ENCODE measurements at places on chromosomes 4 and X. TPM values are rescaled to one million over a fixed set of nuclear protein-coding genes. Genes with fewer than 3 reads are reported as not detected.

GRCh38 chrX:21408788-21409187, 34.6 kb downstream of the CNKSR2 start:
- DNase-seq: no peak

DNA sequence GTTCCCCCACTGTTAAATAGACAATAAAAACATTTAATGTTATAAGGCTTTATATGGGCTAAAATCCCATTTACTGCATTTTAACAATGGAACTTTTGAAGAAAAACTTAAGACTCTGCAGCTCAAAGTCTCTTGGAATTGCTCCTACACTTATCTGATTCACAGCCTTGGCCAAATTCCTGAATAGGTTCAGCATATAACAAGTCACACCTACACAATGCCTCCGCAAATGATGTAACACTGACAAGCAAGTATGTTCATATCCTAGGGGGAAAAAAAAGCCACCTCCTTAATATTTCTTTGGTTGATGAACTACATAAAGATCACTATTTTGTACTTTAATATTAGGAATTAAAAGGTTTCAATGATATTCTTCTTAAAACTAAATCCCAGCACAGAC, 34.5 kb downstream of the RPS6KA6 start:
- DNase-seq: no peak

GRCh38 chr4:8156617-8157016, 2.0 kb downstream of the ABLIM2 start:
- no peak for DNase-seq

DNA sequence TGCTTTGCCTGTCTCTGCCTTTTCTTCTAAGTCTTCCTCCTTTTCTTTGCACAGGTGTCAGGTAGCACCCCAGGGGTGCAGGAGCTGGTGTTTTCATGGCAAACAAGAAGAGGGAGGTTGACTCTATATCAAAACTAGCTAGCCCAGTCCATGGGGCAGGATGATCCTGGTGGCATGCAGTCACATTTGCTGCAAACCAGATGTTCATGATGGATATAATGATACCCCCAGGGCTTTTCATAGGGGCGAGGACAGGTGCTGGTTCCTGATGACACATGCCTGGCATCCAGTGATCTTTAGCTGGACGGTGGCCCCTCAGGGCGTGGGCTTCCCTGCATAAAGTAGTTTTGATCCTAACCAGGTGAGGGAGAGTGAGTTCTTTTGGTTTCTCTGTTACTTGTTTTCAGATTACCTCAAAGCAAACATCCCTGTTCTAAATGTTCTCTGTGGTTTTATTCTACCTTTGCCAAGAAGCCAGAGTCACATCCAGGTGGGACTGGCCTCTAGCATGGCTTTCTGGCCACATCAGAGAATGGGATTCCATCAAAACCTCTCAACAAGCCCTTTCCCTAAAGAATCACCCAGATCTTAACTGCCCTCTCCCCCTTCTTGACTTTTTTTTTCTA, 11.2 kb upstream of the UBA6 start:
- DNase-seq: no peak

DNA sequence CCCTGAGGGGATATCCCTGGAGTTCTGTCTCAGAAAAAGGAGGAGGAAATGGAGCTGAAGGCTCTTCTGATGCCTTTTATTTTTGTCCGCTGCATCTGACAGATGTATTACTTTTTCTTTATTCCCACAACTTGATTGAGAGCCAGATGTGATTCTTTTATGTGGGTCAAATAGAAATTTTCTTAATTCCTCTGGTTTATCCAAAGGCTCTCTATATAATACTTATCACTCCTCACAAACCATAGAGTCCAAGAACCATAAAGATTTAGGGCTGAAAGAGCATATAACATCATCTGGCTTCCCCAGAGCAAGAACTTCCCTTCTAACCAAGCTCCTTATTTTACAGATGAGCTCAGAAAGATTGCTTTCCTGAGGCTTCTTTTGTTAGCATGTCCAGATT, 756.7 kb upstream of the FAM241A start:
- DNase-seq: no peak

DNA sequence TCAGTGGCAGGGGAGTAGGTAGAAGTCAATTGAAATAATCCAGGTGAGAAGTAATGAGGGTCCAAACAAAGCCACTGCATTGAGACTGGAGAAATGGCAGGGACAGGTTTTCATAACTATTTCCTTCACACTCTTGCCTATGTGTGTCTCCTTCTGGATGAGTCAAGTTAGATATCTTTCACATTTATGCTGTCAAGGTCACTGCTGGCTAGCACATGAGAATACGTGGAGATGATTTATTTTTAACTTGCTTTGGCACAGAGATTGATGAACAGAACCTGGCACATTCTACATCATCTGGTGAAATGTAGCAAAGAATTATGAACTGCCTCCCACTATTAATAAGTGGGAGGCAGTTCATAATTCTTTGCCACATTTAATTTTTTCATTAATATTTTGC, 66.7 kb upstream of the BOD1L1 start:
- no peak for DNase-seq

GRCh38 chr4:61292322-61292721, 92.2 kb downstream of the ADGRL3 start:
- no peak for DNase-seq

DNA sequence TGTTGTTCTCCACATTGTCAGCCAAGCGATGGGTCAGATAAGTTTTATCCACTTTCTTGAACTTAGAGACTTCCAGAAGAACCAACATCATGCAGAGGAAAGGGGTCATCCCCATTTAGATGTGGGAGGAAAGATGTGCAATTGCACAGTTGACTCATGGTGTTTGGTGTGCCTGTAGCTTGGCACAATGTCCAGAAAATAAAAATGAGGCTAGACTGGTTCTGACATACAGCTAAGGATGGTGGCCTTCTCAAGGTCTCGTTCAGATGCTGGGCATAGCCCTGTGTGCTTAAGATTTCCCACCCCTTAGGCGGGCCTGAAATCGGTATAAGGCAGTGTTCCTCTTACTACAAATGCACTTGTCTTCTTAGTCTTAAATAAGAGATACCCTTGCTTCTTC, 101.1 kb downstream of the PCDH7 start:
- no peak for DNase-seq

- no peak for DNase-seq
Measured at GRCh38 chr4:77187322-77187721, 30.3 kb downstream of the CCNG2 start.

- peak; percentile 80 for DNase-seq
Measured at GRCh38 chrX:135295238-135295943, 13.9 kb upstream of the ETDC start.

- DNase-seq: no peak
Measured at GRCh38 chr4:1329408-1330371, 17.3 kb upstream of the UVSSA start.

- DNase-seq: no peak
Measured at GRCh38 chr4:74218201-74218600, 60.3 kb downstream of the MTHFD2L start.

- no peak for DNase-seq
Measured at GRCh38 chr4:173057901-173058300, 110.7 kb upstream of the GALNT7 start.

- DNase-seq: peak; percentile 50
Measured at GRCh38 chrX:8845060-8845459, 43.9 kb upstream of the FAM9A start.

DNA sequence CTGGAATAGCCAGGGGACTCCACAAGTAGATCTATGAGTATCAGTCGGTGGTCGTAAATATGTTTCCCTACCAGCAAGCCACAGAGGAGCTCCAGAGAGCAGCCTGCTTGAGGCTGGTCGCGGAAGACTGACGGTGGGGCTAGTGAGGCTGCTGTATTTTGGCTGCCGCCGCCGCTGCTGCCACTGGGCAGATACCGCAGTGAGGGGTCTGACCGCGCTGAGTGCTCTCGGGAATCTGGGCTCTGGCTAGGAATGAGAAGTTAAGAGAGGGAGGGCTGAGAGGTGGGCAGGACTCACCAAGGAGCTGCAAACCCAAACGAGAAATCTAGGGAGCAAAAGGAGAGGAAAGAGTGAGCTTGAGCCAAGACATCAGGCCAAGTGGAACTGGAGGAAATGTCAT, at the start of gene EXOC1L:
Gene EXOC1L (plus strand): TSS at position 157 of the 400 bp plus-strand sequence. CDS start 237 bp downstream, at position 394.
- DNase-seq: peak; percentile 93

DNA sequence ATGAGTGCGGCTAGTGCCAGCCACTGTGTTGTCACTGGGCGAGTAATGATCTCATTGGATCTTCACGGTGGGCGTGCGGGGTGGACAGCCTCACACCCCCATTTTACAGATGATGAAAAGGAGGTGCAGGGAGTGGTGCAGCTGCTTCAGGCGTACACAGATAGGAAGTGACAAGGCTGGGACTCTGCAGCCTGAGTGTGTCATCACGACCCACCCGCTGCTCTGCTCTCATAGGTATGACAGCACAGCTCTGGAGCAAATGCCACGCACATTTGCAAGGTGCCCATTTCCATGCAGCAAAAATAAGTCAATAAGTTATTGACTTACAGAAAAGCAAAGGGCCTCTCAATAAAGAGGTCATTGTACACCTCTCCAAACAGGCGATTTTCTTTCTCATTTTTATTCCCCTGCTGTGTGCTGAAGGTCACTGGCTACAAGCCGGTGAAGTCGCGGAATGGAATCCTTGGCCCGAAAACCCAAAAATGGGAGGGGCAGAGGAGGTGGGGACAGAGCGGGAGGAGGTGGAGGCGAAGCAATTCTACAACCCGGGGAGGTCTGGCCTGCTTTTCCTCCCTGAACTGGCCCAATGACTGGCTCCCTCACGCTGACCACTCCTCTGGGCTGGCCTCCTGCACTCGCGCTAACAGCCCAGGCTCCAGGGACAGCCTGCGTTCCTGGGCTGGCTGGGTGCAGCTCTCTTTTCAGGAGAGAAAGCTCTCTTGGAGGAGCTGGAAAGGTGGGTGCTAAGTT, at the start of gene SOD3:
Gene SOD3 (plus strand): TSS at position 658 of the 750 bp plus-strand sequence. CDS start 3,949 bp downstream, outside the sequence.
- peak; percentile 91 for DNase-seq

GRCh38 chr4:38600575-38600974, 63.4 kb upstream of the KLF3 start:
- no peak for DNase-seq

GRCh38 chrX:119186763-119187162, 49.3 kb upstream of the PGRMC1 start:
- no peak for DNase-seq

The ETDA gene
- total RNA-seq: not detected

The GSPT2 gene
- 21.6 TPM for total RNA-seq

The SSX4 gene
- not detected for total RNA-seq

The HGFAC gene
- total RNA-seq: not detected

The REPS2 gene
- total RNA-seq: 4.4 TPM

The C4orf51 gene
- total RNA-seq: not detected

Data from GM23338 (cell line).